ENCODE measurements at places on chromosomes 11 and 22. TPM values are rescaled to one million over a fixed set of nuclear protein-coding genes. Genes with fewer than 3 reads are reported as not detected.

GRCh38 chr22:29167032-29167911 lies 38.4 kb upstream of the EMID1 start:
- peak overlapping the region; percentile 81 for H3K27ac ChIP-seq
- no peak overlapping the region for H3K4me3 ChIP-seq
- H3K27me3 ChIP-seq, result no peaks in the 10 kb centered on the region
- no peaks in the 10 kb centered on the region for H3K36me3 ChIP-seq
- DNase-seq, result no peak

DNA sequence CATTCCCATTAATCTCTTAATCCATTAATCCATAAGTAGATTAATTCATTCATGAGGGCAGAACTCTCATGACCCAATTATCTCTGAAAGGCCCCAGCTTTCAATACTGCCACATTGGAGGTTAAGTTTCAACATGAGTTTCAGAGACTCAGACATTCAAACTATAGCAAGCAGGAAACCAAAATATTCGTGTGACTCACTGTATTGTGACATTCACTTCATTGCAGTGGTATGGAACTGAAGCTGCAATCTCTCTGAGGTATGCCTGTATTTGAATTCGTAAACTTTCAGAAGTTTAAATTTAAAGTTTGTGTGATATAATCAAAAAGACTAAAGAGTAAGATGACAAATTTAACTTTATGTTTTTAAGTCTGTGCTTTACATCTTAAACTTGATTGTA lies 2.9 kb upstream of the OR52J3 start:
- peaks cover 8% of the 10 kb centered on the region for H3K27me3 ChIP-seq
- H3K4me3 ChIP-seq, result no peak overlapping the region
- no peaks in the 10 kb centered on the region for H3K36me3 ChIP-seq
- H3K27ac ChIP-seq, result no peak overlapping the region

DNA sequence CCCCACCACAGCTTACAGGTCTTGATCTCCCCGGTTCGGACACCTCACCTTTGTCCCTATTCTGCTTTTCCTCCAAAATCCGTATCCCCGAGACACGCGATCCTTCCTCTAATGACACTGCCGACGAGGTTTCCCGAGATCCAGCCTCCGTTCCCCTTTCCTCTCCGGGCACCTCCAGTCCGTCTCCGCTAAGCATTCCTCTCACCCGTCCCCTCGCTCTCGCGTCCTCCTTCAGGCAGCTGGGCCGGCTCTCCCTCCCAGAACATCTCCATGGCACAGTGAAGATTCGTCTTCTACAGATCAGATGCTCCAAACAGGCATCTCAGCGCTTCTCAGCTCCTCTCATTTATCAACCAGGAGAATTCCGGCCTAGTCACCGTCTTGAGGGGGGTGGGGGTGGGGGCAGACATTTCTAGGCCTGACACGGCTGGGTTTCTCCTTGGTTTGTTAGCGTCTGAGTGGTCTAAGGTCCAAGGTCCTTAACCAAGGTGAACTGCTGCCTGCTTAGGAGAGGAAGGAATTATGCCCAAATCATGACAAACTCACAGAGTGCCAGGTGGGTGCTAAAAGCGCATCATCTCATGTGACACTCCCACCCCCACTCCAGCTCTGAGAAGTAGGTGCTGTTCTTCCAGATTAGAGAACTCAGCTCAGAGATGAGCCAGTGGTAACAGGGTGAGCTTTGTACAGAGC lies at the start of gene SPTBN2:
Gene SPTBN2, minus strand, starts transcription at position 524 of the 693 bp plus-strand sequence. CDS start 7,976 bp downstream, outside the sequence.
- DNase-seq, result peak; percentile 31
- H3K27me3 ChIP-seq, result peaks cover 65% of the 10 kb centered on the region
- peak within 1 kb of the TSS; percentile 89 for H3K27ac ChIP-seq
- peaks cover 24% of the 10 kb centered on the region for H3K4me1 ChIP-seq
- H3K36me3 ChIP-seq, result no peaks in the 10 kb centered on the region
- H3K4me3 ChIP-seq, result peak within 1 kb of the TSS; percentile 92

GRCh38 chr11:8056810-8057463 lies 24.1 kb upstream of the TUB start:
- H3K36me3 ChIP-seq, result no peaks in the 10 kb centered on the region
- peaks cover 2% of the 10 kb centered on the region for H3K27me3 ChIP-seq
- H3K27ac ChIP-seq, result no peak overlapping the region
- DNase-seq, result no peak
- no peak overlapping the region for H3K4me3 ChIP-seq

DNA sequence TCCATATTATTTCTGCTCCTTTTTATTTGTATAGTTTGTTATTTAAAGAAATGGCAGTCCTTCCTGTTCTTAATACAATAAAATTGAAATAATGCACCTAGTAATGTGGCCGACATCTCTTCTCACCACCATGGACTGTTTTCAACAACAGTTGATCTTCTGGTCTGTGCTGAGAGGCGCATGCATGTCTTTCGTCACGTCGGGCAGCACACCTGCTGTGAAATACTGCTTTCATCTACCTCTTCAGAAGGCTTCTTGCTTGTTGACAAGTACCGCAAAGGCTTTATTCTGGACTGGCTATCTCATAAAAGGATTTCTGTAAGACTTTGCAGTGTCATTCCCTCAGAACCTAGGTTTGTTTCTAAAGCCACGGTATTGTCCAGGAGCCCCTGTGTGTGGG lies 13.9 kb upstream of the MYO18B start:
- H3K36me3 ChIP-seq, result no peaks in the 10 kb centered on the region
- no peak overlapping the region for H3K27ac ChIP-seq
- peaks cover 14% of the 10 kb centered on the region for H3K4me1 ChIP-seq
- no peak for DNase-seq

Gene SEC14L3
- not detected for total RNA-seq
